Progenitor cell of endocrine pancreas (in vitro differentiated cells): ENCODE measurements at places on chromosomes 11 and 22. TPM values are rescaled to one million over a fixed set of nuclear protein-coding genes. Genes with fewer than 3 reads are reported as not detected.

DNA sequence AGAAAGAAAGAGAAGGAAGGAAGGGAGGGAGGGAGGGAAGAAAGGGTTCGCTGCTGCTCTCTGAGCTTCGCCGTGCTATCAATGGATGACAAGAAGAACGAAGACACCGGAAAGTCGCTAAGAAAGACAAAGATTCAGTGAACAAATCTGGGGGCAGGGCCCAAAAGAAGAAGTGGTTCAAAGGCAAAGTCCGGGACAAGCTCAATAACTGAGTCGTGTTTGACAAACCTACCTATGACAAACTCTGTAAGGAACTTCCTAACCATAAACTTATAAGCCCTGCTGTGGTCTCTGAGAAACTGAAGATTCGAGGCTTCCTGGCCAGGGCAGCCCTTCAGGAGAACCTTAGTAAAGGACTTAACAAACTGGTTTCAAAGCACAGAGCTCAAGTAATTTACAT lies 2.9 kb upstream of the TTLL1 start:
- no peak for DNase-seq

Gene IRAG1
- 5.4 and 6.3 TPM in 2 replicates for total RNA-seq

Gene ADAMTS8
- 0.22 and 0.40 TPM in 2 replicates for total RNA-seq

DNA sequence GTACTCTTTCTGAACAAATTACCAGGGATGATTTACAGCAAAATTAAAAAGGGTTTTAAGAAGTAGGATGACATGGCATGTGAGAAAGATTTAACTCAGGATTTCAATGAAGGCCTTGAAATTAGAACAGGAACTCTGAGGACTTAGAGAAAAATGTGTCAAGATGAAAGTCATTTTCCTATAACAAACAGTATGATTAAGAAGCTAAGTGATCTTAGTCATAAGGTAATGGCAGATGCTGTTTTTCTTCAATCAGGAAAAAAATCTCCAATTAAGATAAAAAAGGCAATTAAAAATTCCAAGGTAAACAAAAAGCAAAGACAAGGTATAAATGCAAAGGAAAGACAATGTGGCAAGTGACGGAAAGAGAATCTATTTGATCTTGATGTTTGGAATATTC lies 73.5 kb downstream of the GAB2 start:
- no peak for DNase-seq

- no peak for DNase-seq
Observed at GRCh38 chr11:34299284-34299972, 58.4 kb downstream of the ABTB2 start.

Gene NELL1
- total RNA-seq, result 2.2 and 6.0 TPM in 2 replicates

DNA sequence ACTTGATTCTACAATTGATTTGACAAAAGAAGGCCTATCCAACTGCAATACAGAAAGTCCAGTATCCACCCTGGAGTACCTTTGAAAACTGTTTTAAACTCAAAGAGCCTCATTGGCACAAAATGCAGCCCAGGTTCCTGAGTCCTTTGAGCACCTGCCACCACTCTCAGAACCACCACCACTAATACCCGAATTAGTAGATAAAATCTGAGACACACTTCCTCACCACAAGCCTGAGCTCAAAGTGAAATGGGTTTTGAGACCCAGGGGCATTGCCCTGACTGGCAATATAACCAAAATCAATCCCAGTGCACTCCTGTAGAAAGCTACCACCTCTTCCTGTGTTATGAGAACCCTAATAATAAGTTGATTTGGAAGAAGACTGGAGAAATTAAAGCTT lies 215.7 kb downstream of the CSNK2A3 start:
- DNase-seq, result no peak

- no peak for DNase-seq
Observed at GRCh38 chr11:36361472-36361871, 65.4 kb downstream of the PRR5L start.

GRCh38 chr11:11980841-11981308 lies 27.6 kb downstream of the DKK3 start:
- DNase-seq, result no peak

Gene MAPK8IP2
- total RNA-seq, result 6.4 and 7.7 TPM in 2 replicates
